GM06990 (cell line): ENCODE measurements at places on chromosomes 3 and 15.
A peak's percentile ranks its signal among the peaks of the same experiment; 100 is the strongest.

- DNase-seq: no peak
These were observed 24.7 kb upstream of the DYNC1LI1 start for GRCh38 chr3:32595323-32595722.

- DNase-seq: no peak
These were observed 67.4 kb upstream of the ZNF148 start for GRCh38 chr3:125442506-125442905.

GRCh38 chr15:94893091-94893490 is 661.7 kb downstream of the MCTP2 start:
- DNase-seq: no peak

- no peak for DNase-seq
These were observed 1030.9 kb downstream of the ROBO1 start for GRCh38 chr3:78736863-78737262.

DNA sequence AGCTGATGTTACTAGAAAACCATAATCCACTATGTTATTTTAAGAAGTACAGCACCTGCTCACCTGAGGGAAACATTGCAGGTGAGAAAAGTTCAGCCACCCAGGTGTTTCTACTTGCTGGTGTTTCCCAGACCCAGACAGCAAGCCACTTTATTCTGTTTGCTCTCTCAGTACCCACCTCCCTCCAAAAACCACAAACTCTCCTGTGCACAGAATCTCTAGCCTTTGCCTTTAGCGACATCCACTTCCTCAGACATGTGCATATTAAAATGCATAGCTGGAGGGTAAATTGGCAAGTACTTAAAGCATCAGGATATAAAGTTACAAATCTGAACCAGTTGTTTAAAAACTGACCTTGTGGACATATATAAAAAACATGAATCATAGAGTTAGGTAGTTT is 36.7 kb downstream of the VGLL3 start:
- no peak for DNase-seq

GRCh38 chr3:155727836-155728235 is 17.0 kb downstream of the PLCH1 start:
- no peak for DNase-seq

DNA sequence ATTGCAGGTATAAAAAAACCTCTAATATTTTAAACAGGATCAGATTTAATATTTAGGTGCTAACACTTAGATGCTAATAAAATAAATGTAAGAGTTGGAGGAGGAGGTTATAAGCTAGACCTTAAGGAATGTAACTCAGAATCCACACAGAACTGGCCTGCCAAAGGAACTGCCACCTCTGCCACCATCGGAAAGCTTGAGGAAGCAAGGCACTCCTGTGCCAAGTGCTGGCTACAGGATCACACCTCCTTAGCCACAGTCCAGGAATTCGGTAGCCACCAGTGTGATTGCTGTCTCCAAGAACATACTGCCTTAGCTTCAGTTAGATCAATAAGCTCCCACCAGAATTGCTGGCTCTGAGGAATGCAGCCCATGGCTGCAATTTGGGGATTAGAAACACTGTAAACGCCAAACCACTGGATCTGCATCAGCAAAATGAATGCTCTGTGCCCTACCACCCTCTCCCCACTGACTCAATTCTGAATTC is 58.0 kb downstream of the FRMD5 start:
- no peak for DNase-seq

DNA sequence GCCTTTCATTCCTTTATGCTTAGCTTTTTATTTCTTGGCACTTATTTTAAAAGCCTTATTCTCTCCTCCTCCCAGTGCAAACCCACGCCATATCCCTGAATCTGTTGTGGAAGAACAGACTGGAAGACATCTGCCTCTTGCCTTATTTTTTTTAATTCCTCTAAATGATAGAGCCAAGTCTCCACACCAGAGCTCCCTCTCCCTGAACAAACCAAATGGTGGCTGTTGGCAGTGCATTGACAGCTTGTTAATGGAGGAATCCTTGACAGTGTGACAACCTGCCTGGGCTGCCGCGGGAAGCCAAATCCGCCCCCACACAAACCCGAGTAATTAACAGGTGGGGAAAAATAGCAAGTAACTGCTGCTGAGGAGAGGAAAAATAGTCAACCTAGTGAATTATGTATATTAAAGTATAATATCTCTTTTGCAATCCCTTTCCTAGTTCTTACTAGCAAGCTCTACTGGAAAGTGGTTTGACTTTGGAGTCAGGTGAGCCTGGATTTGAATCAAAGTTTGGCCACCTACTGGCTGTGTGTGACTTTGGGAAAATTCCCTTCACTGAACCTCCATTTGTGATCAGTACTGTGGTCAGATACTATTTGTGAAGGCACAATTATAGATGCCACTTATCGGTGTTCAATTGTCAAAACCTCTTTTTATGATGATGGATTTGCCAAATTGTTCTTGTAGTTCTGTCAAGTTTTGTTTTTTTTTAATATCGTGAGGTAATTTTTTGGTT is 589.6 kb downstream of the PDCD6IP start:
- no peak for DNase-seq

DNA sequence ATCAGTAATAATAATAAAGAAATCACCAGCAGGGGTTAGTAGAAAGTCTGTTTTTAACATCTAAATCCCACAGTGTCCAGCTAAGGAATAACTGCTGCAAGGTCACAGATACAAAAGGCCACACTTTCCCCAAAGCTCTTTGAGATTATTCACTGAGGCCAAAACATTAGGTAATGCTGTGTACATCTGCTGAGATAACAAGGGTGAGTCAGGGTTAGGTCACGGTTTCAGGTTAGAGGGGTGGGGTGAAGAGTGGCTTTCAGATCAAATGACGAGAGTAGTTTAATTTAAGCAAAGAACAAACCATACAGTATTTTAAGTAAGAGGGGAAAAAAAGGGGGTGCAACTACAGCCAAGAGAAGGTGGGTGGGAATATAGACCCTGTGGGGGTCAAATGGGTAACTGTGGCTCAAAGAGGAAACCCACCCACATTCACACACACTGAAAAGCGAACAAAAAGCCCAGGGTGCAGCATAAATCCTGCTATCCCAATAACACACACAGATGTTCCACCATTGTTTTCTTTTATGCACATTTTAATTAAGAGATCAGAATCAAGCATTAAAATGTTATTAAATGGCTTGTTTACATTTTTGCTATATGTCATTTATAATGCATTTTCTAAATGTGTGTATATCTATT is 412.9 kb downstream of the TIGIT start:
- DNase-seq: peak; percentile 16

DNA sequence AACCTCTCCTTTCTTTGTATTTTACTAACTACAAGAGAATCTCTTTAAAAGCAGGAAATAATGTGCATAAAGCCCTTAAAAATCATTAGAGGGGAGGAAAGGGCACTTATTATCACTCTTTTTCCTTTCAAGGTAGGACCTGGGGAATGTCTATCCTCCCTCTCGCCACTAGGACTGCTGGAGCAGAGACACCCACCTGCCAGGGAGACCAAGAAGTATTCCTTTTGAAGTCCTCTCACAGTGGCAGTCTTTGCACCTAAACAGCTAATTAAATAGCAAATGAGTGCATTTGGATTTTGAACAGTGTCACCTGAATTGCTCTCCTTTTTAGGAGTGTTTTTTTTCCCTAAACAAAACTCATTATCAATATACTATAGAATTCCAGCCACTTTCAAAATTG is 874.1 kb downstream of the ZPLD1 start:
- DNase-seq: no peak
